Lower leg skin (tissue), 4 donors: ENCODE measurements at places on chromosomes 1 and 21.

DNA sequence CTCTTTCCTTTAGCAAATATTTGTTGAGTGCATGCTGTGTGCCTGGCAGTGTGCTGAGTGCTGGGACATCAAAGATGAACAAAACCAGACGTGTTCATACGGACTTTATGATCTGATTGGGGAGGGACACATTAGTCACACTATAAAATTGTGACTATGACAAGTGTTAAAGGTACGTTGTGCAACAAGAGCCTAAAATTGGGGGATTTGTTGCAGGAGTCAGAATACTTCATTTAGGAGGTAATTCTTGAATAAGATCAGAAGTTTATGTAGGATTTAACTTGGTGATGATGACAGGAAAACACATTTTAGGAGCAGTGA, 29.6 kb downstream of the B3GALT2 start:
- no peak for DNase-seq

GRCh38 chr1:226021401-226021800, 22.3 kb upstream of the SDE2 start:
- no peak for DNase-seq

DNA sequence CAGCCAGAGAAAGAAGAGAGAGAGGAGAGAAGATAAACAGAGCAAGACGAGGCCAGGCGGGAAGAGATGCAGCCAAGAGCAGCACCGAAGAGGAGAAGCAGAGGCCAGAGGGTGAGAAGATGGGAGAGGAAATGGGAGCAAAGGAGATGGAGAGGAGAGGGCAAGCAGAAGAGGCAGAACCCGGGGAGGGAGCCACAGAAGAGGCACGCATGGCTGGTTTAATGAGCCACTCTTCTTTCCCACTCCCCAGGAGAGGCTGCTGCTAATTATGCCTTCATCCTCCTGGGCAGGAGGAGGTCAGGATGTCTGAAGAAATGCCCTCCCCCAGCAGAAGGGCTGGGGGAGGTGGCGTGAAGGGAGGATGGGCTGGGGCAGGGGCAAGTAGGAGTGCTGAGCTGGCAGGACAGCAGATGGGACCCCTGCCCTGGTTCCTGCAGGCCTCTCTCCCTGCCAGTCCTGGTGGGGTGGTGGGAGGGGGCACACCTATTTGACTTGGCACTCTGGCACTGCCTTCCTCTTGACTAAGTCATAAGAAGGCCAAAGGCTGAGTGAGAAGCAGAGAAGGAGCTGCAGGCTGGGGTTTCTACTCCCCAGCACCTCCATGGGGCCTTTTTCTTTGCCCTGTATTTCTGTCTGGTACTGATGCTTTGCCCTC, 32.3 kb downstream of the KIRREL1 start:
- DNase-seq: no peak

DNA sequence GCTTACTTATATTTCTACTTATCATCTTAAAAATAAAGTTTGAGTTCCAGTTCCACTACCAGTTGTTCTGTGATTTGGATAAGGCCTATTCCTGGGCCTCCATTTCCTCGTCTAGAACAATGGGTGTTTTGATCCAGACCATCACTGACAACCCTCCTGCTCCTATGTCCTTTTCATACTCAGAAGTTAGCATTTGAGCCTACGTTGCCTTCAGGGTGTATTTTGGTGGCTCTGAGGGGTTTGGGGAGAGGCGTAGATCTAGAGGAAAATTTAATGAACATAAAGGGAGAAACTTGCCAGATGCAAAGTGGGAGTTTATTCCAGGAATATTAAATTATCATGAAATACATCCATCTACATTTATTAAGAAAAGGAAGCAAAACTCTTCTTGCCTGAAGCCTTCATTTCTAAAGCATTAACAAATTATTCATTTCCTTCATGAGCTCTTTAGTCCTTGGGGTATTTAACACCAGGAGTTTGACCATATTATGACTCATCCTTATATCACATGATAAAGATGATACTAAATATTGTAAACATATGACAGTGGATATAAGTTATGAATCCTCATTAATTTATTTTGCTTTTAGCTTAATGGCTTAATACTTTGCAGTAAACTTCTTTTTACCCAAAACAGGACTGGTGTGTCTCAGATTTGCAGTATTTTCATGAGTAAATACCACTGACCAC, 47.2 kb upstream of the SYT14 start:
- no peak for DNase-seq

GRCh38 chr21:31778546-31778945, 46.6 kb upstream of the SCAF4 start:
- DNase-seq: no peak

DNA sequence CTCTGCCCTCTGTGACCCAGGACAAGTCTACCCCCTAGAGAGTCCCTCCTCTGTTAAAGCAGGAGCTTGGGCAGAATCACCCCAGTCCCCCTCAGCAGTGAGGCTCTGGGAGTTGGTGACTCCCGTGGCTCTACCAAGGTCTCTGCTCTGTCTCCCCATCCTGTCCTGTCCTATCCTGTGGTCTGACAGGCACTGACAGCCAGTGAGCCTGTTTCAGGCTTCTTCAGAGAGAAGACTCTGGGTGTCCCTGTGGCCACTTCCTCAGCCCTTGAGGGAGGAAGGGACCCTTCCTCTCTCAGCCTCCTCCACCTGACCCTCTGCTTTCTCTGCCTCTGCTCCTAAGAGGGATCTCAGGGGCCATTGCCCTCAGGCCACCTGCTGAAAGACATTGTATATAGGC, 148.7 kb downstream of the FCRL5 start:
- DNase-seq: no peak

GRCh38 chr21:36162631-36163030, 6.0 kb downstream of the DOP1B start:
- DNase-seq: no peak
